ENCODE measurements at places on chromosomes 5 and 9.

DNA sequence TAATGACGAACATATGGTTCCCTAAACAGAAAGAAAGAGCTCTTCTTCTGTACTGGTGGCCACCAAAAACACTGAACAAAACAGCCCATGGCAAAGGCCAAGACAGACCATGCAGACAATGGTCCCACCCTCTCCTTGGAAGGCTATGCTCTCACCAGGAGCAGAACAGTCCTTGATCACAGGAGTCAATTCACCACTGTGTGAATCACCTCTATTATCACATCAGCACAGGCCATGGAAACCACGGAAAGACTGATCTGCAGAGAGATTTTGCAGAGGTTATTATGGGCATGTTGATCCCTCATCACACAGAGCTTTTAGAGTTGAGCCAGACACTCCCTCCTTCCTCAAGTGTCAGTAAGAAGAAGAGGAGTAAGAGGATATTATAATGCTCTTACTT is 134.0 kb upstream of the RASEF start:
- no peak for DNase-seq

DNA sequence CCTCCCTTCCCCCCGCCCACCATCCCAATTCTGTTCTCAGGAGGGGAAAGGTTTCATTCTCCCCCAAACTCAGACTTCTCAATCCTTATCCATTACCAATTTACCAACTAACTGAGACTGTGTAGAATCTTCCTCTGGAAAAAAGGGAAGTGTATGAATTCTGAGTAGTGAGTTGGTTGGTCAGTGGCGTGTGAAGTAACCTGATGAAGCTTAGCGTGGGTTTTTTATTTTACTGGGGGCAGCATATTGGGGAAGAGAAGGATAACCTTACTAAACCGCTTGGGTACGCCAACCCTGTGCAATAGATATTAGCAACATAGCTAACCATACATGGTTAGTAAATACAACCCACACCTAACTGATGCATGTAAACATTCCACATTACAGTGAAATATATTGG is 1.1 kb upstream of the DNAJC21 start:
- DNase-seq = no peak

GRCh38 chr5:469752-470483 is 26.9 kb downstream of the EXOC3 start:
- DNase-seq = no peak

DNA sequence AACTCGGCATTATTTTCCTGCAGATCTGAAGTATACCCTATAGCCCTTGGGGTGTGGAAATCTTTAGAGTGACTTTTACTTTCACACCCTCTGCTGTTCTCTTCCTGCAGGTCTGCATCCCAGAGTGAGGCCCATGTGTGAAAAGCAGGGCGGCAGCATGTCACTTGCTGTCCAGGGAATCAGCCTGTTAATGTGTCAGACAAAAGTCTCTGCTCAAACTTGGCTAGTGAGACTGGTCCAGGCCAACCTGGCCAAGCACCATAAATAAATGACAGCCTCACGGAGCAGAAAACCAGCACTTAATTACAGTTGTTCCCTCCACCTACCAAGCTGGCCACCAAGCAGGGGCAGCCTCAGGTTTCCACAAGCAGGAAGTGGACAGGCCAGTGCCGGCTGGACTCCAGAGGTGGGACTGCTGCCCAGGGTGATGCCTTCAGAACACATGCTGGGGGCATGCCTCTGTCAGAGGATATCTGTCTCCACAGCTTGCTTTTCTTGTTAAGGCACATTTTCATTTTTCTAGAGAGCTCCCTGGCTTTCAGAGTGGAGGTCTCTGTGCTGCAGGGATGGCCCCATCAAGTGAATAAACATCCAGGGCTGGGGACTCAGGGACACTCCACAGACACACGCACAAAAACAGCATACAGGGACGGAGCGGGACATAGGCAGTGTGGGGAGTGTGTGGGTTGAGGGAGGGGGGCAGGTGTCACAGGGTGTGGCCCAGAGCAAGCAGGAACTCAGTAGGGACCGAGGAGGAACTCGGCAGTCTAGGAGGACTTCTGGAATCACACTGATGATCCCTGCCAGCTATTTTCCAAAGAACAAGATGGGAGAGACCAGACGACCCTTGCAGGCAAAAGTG is 243.8 kb upstream of the IRX1 start:
- DNase-seq = no peak

- no peak for DNase-seq
Measured at GRCh38 chr5:166671811-166672210, 1619.6 kb upstream of the WWC1 start.

- DNase-seq = no peak
Measured at GRCh38 chr5:159783726-159784247, 132.5 kb upstream of the ADRA1B start.

DNA sequence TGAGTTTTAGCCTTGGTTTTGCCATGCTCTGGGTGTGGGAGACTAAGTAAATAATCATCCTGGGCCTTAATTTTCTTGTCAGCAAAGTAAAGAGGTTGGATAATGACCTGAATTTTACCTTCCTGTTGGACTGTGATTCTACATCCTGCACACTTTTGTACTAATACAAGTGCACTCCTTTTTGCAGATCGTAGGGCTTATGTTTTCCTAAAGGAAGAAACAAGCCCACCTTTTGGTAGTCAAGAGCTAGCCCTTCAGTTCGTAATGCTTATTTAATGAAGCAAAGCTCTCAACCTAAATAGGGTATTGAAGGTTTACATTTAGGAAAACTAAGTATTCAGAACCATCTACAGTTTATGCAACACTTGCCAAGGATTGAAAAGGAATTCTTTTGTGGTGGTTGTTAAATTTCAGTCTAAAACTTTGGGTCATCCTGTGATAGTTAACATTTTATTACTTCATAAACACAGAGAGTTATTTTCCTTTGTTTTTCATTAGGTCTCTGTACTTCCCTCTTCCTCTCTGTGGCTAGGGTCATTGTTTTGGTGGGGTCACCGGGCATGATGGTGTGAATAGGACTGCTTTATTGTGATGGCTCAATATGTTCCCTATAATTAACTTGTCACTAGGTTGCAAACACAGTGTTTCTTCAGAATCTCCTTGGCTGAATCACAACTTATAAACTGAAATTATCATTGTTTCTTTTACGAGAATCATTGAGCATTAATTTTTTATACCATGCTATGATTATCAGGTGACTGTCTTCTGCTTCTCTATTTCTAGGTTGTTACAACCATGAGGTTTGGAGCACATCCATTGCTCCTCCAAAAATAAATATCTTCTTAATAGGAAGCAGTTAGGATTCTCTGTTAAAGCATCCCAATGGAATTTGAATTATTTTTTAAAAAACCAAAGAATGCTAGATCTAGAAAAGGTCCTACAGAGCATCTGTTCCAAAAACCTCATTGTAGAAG is 28.5 kb downstream of the SPINK5 start:
- no peak for DNase-seq

GRCh38 chr9:76359365-76359764 is 34.9 kb downstream of the RFK start:
- no peak for DNase-seq

DNA sequence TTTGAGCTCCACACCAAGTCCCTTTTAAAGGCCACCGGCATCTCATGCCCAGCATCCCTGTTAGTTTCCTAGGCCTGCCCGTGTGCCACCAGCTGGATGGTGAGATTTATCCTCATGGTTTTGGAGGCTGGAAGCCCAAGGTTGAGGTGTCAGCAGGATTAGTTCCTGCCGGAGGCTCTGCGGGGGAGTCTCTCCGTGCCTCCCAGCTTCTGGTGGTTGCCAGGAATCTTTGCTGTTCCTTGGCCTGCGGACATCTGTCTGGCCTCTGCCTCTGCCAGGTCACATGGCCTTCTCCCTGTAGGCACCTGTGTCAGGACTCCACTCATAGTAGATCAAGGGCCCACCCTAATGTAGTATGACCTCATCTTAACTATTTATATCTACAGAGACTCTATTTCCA is 45.4 kb downstream of the JADE2 start:
- DNase-seq = no peak

- no peak for DNase-seq
Measured at GRCh38 chr5:17732351-17732923, 98.2 kb downstream of the TAF11L14 start.

- peak; percentile 49 for DNase-seq
Measured at GRCh38 chr9:73613092-73613701, 461.5 kb downstream of the ANXA1 start.

- no peak for DNase-seq
Measured at GRCh38 chr5:36885566-36886485, 9.3 kb downstream of the NIPBL start.

DNA sequence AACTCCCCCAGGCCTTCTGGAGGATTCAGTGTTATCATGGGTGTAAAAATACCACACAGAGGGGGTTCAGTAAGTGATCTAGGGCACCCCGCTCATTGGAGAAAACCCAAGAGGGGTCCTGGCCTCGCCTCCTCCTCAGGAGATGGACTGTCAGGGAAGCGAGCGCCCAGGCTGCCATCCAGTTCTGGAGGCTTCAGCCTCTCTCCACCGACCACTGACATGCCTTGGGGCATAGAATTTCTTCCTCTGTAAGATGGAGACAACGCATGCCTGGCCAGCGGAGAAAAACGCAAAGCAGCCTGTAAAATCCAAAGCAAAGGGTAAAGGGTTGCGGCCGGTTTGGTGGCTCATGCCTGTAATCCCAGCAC is 165.4 kb downstream of the COL23A1 start:
- DNase-seq = no peak

DNA sequence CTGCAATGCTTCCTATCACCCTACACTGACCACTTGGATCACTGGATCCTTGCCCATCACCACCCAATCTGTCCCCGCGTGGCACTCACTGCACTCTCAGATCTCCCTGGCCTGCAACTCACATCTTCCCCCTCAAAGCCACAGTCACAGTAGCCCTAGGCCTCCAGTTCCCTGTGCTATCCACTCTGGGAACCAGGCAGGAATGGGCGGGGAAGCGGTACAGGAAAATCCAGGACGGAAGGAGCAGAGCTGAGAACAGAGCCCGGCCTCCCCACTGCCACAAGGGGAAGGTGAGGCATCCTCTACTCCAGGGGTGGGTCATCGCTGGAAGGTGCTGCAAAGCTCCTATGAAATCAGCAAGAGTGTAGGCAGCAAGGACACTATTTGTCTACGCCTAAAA is 102.6 kb downstream of the ESM1 start:
- DNase-seq = no peak

GRCh38 chr5:17087035-17087434 is 130.4 kb upstream of the BASP1 start:
- DNase-seq = peak; percentile 37

DNA sequence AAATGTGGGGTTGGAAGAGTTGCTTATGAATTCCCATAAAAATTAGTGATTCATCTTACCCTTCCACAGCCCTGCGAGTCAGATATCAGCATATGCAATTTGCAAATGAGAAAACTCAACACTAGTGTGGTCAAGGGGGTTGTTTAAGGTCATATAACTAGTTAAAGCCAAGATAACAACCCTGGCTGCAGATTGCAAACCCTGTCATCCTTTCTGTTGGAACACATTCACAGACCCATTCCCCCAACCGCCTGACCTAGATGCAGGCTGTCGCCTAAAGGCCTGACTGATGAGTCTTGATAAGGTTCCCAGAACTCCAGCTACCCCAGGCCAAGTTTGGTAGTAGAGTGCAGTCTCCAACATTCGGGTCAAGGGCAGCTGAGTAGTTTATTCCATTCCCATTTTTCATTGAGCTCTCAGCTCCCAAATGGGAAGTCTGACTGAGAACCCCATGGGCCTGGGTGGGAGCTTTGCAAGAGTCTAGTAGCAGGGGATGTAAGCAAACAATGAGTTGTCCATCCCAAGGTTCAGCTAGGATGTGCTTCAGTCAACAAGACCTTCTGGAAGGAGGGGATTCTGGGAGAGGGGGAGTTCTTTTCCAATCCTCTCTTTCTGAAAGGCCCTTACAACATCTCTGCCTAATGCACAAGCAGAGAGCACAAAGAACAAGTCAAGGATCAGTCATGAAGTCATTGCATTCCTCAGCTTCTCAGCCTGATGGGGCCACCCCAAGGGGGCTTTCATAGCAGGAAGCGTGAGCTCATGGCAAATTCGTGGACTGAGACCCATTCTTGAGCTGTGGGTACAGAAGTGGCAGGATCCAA is 40.3 kb downstream of the ADAM19 start:
- peak; percentile 65 for DNase-seq

- no peak for DNase-seq
Measured at GRCh38 chr9:129785866-129786265, 17.1 kb upstream of the TOR1B start.

DNA sequence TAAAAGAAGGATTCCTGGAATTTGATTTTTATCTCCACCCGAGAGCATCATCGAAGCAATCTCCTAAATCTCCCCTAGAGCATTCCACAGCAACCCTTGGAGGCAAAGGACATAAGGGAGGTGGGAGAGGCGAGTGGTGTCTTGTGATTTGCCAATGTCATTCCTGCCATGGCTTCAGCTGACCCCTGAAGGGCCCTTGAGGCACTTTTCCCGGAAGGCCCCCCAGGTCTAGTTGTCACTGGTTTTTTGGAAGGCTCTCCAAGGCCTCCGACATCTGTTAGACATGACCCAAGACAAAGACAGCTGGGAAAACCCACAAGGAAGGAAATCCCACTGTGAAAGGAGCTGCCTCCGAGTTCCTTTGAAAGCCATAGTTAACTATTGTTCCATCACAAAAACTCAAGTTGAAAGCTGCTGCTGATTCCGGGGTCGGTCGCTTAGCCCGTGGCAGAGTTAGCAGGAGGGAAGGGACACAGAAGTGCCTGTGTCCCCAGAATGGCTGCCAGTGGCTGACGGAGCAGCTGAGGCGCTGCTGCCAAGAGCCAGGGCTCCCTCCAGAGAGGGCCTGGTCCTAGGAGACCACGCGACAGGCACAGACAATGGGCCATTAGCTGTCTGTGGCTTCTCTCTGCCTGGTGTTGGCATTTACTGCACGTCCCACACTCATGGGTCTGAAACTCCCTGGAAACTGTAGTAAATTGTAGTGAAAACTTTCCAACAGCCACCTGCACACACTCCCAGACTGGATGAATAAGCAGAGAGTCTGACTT is 24.4 kb upstream of the TRIO start:
- peak; percentile 55 for DNase-seq

DNA sequence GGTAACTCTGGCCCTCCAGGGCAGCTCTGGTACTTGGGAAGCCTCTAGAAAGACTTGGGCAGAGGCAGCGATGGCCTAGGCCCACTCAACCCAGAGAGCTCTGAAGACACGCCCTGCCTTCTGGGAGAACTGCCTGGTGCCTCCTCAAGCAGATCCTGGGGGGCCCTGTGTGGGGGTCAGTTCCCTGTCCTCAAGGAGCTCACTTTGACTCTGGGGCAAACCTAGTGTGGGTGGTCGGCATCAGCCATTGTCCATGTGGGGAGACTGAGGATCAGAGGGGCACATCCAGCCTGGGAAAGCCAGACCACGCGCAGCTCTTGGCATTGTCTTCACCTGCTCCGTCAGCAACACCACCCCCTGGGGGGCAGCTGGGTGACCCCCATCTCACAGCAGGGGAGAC is 28.0 kb downstream of the ABO start:
- DNase-seq = no peak

- peak; percentile 17 for DNase-seq
Measured at GRCh38 chr9:115126404-115126803, 8.4 kb upstream of the TNC start.

DNA sequence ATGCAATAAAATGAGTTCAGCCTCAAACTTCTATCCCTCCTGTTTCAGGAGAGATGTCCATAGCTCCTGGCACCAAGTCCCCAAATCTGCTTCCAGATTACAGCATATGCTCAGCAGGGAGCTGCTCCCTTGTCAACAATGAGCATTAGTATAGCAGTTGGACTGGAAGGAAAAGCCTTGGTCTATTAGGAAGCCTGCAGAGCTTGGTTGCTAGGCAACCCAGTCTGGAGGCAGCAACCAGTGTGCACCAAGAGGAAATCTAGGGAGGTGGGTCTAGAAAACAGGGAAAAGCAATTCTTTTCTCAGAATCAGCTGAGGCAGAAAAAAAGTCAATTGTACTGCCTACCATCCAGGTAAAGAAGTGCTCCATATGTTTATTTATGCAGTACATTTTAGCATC is 229.5 kb upstream of the NMUR2 start:
- DNase-seq = peak; percentile 70

All from astrocyte of the hippocampus (primary cell).